Activated CD8-positive, alpha-beta memory T cell treated with anti-CD3 and anti-CD28 coated beads for 48 hours (primary cell): ENCODE measurements at places on chromosomes 5 and 9.

- no peak for DNase-seq
These were observed 8.3 kb downstream of the DCTN4 start for GRCh38 chr5:150750469-150750868.

DNA sequence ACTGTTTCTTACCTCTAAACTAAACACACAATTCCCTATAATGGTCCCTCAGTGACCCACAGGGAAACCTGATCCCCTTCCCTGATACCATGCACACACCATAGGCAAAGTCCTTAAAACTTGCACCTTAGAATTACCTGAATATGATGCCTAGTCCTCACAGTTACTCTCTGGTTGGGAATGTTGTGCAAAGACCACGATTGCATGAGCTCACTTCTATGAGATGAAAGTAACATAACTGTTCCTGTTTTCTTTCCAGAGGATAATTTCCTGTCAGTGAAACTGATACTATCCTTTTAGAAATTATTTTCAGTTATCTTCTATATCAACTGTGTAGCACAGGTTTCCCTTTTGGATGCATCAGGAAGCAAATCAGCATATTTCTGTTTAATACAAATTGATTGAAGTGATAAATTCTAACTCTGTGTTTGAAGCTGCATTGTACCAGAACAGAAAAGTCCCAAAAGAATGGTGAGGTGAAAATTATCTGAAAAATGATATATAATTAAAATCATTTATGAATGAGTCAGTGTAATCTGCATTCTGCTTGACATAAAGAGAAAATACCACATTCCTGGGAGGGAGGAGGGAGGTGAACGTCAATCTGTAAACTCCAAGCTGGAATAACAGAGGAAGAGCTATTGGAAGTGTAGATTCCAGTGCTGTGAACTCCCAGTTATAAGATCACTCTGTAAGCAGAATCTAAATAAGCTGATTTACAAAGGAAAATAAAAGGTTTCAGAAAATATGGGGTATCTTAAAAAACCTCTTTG is 51.2 kb upstream of the TNFAIP8 start:
- DNase-seq, result no peak

- no peak for DNase-seq
These were observed 397.4 kb downstream of the PIK3R1 start for GRCh38 chr5:68612972-68613371.

GRCh38 chr5:138843316-138844124 is 31.6 kb downstream of the LRRTM2 start:
- DNase-seq, result no peak

DNA sequence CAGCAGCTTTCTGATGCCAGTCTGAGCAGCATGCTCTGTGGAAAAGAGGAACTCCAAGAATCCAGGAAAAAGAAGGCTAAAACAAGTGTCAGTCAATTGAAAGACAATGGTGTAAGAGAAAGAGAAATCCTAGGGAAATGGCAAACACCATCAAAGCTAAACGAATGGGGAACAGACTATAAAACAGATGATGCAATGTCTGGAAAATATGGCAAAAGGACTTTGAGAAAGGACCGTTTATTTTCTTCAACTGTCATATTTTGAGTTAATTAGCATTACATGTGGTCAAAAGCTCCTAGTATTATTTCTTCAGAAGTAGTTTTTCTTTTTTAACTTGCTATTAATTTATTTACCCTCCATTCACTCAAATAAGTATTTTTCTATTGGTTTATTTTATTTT is 465.2 kb downstream of the LRRC70 start:
- no peak for DNase-seq

DNA sequence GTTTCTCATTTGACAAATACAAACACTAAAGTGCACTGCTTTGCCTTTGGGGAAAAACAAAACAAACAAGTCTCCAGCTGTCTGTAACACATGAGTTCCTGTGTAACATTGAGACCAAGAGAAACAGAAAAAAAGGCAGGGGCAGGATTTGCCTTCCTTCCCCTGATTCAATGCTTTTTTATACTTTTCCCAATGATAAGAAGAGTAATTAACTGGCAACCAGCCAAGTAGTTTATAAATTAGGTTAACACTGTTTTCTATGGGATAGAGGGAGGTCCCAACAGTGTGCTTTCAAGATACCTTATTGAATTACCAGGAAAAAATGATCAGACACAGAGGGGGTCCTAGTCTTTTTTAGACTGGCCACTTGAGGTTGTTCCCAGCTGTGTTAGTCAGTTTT is 346.8 kb downstream of the TRIM36 start:
- no peak for DNase-seq

DNA sequence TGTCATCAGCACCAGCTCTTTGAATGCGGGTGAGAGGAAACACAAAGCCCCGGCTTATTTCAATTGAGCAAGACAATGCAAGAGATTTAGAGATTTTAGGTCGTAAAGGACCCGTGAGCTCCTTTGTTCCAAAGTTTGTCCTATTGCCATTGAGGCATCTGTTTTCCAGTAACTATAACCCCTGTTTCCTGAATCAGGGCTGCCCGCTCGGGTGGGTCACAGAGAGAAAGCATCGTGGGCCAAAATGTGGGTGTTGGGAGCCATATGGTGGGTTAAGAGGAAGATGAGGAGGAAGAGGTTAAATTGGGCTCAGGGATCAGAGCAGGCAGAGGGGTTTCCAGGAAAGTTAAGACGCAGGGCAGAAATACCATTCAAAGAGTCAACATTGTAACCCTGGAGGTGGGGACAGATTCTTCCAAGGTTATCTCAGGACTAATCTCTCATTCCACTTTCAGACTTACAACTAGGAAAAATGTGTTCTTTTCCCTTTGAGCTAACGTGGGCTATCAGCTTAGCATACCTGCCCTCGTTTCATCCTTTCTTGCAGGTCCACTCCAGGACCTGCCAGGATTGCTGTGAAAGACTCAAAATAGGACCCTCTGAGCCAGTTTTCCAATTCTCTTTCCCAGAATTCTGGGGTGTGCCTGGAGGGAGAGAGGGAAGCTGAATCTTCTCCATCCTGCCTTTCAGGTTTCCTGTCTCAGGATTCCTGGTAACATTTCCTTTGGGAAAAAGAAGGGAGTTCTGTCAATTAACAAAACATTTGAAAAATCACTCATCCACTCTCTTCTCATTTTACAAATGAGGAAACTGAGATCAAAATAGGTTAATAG is 95.5 kb upstream of the TAF11L2 start:
- no peak for DNase-seq

- DNase-seq, result no peak
These were observed 55.9 kb upstream of the CEMIP2 start for GRCh38 chr9:71824257-71824656.

DNA sequence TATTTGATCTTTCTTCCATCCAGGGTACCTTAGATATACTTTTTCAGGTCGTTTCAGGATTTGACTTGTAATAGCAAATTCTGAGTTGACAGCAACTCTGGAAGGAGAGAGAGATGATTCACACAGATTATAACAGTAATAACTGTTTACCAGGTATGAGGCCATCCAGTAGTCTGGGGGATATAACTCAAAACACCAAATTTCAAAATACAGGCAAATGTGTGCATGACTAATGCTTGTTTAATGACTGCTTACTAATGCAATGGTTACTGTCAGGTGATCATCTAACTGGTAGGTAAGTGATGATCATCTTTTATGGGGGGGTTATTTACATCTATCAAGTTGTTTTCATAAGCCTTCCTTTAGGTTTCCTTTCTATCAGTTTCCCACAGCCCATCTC is 412.3 kb downstream of the MAT2B start:
- DNase-seq, result no peak

- DNase-seq, result no peak
These were observed 70.9 kb downstream of the GAPVD1 start for GRCh38 chr9:125332527-125332926.

DNA sequence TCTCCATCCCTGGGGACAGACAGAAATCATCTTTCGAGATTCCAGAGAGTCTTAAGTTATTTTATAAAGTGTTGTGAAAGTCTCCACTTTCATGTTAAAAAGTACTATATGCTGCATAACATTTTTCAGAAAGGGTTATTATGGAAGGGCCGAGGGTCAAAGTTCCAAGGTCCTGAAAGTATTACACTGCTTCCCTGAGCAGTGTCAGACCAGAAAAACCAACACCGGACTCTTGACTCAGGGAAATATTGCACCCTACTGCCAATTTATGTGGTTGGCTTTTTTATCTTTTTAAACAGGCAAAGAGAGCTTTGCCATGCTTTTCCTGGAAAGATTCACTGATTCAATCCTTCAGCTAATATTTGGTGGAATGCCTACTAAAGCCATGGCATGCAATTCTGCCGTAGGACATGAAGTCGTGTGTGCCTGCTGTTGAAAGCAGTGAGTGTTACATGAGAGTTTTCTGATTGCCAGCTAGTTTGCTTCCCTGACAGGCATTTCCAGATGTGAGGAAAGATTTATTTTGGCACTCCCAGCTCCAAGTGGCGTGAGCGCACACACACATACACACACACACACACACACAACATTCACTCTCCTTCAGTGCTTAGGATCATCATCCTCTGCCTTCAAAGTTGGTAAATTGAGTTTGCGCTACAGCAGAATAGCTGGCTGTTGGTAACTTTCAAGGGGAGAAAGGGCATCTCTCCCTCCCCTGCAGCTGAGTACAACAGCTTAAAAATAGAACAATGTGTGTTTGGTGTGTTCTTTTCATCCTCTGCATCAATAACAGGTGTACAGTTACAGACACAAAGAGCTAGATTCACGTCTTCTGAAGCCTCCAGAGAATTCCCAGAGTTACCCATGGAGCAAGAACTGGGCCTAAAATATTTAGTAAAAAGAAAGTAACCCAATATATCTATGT is 45.6 kb downstream of the SLC1A3 start:
- DNase-seq, result no peak

GRCh38 chr5:10594591-10595210 is 30.8 kb downstream of the ANKRD33B start:
- DNase-seq, result no peak
